ENCODE measurements at places on chromosomes 5 and 9.

DNA sequence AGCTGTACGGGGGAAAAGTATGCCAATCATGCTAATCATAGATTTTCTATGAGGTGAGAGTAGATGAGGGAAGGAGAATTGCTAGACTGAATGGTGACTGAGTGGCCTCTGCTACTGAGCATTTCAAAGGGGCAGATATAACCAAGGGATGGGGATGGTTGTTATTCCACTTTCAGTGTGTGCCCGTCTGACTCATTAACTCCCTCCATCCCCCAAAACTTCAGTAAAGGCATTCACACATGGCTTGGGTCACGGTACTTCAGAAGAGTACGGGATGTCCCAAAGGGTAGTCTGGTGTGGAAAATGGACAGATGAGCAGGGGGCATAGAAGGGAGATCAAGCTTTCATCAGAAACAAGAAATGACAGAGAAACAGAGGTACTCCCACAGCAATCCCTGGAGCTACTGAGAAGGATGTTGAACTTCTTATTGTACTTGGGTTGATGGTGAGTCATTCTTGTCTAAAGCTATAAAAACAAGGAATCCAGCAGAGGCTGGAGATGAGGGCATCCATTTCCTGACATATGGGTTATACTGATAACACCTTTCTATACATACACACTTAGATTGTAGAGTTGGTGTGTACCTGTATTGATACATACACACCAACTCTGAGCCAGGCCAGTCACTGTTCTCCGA, 8.9 kb upstream of the TLE4 start:
- no peak for DNase-seq

- no peak for DNase-seq
Measured at GRCh38 chr9:135819905-135820304, 87.4 kb downstream of the CAMSAP1 start.

- DNase-seq: no peak
Measured at GRCh38 chr5:124878583-124879342, 132.3 kb upstream of the ZNF608 start.

- no peak for DNase-seq
Measured at GRCh38 chr9:38318759-38319495, 73.6 kb upstream of the ALDH1B1 start.

Data from right forelimb (tissue), 1 donor.